ENCODE measurements at places on chromosomes 11 and 22.

DNA sequence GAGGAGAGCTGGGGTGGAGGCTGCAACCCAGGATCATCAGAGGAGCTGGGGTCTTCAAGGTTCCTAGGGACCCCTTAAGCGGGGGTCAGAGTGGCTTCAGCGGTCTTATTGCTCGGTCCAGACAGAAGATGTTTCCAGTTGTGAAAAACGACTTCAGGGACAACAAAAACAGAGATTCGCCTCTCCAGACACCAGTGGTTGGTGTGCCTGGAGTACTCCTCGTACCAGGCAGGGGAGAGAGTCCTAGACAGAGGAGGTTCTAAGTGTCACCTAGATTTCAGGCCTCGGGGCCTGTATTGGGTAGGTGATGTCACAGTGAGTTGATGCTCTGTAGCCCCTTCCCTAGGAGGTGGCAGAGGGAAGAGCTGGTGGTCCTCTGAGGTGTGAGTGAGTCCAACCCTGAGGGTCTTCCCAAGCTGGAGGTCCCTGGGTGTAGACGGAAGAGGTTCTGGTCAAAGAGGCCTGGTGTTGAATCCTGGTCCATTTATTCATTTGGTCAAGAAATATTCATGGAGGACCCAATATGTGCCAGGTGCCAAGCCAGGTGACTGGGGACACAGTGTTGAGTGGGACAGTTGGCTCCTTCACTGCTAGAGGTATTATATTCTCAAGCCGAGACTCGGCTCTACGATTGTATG is 4.4 kb upstream of the IGLL5 start:
- DNase-seq: no peak

DNA sequence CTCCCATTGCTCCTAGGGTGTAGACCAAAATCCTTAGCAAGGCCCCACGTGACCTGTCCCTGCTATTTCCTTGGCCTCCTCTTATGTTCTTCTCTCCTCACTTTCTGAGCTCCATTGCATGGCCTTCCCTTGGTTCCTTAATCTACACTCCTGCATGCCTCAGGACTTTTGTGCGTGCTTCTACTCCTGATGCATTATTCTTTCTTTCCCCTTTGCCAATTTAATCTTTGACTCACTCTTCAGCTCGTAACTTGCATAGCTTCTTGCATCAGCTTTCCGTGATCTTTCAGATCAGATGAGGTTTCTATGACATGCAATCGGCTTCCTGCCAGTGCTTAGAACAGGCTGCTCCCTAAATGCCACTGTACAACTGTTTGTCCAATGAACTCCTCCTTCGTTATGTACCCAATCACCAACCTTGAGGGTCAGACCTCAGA is 261.6 kb upstream of the CADM1 start:
- DNase-seq: no peak

DNA sequence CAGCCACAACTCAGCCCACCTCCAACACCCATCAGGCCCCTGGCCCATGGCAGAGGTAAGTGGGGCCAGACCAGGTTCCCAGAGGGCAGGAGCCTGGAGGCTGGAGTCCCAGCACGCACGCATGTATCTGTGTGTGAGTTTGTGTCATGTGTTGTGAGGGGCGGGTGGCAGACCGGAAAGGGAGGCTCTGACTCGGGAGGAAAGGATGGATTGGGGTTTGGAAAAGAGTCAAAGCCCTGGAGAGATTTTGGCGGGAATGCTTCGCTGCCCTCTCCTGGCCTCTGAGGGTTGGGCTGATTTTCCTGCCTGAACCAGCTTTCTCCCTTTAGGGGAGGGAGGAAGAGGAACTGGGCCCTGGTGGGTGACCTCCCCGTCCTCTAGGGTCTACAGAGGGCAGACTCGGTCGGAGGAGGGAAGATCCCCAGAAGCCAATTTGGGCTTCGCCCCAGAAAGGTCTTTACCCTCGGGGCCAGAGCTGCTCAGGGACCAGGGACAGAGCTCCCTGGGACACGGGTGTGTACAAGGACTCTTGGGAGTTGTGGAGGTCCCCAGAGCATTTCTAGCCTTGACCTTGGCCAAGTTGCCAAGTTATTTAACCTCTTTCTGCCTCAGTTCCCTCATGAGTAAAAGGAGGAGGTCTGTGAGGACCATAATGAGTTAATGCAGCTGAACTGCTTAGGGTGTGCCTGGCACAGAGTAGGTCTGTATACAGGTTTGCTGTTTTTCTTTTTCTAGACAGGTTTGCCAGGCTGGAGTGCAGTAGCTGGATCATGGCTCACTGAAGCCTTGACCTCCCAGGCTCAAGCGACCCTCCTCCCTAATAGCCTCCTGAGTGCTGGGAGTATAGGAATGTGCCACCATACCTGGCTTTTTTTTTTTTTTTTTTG is 6.9 kb downstream of the C11orf68 start:
- peak; percentile 65 for DNase-seq

DNA sequence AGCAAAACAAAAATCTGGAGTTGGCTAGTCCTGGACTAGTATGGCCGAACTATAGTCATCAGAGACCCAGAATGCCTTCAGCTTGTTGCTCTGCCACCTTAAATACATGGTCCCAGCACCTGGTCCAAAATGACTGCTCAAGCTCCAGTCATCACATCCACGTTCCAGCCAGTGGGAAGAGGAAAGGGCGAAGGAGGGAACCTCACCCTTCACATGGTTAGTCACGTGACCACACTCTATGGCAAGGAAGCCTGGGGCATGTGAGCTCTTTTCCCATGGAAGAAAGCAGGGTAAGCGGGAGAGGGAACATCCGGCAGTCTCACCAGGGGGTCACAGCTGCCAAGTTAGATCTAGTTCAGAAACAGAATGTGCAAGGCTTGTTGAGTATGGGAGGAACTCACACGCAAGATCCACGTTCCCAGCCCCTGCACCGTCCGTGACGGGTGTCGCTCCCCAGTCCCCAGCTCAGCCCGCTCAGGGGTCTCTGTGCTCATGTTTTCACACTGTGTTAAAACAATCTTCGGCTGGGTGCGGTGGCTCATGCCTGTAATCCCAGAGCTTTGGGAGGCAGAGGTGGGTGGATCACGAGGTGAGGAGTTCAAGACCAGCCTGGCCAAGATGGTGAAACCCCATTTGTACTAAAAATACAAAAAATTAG is 1.9 kb upstream of the ANO9 start:
- no peak for DNase-seq

- no peak for DNase-seq
These were observed 10.8 kb upstream of the MSANTD4 start for GRCh38 chr11:106032861-106033260.

GRCh38 chr11:128963744-128964325 is 21.2 kb upstream of the TP53AIP1 start:
- no peak for DNase-seq

GRCh38 chr11:47534704-47535251 is 18.2 kb downstream of the CELF1 start:
- no peak for DNase-seq

- DNase-seq: no peak
These were observed 814.6 kb downstream of the DLG2 start for GRCh38 chr11:84812471-84812969.

DNA sequence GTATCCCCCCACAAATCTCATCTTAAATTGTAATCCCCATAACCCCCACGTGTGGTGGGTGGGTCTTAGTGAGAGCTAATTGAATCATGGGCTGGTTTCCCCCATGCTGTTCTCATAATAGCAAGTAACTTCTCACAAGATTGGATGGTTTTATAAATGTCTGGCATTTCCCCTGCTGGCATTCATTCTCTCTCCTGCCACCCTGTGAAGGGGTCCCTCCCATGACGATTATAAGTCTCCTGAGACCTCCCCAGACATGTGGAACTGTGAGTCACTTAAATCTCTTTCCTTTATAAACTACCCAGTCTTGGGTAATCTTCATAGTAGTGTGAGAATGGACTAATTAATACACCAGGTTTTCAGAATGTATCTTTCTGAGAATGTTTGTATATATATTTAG is 1159.4 kb downstream of the FAM181B start:
- DNase-seq: no peak

- no peak for DNase-seq
These were observed 17.7 kb upstream of the SCGB1D1 start for GRCh38 chr11:62172294-62172693.

GRCh38 chr22:26374391-26375026 is 54.6 kb upstream of the ASPHD2 start:
- DNase-seq: no peak

DNA sequence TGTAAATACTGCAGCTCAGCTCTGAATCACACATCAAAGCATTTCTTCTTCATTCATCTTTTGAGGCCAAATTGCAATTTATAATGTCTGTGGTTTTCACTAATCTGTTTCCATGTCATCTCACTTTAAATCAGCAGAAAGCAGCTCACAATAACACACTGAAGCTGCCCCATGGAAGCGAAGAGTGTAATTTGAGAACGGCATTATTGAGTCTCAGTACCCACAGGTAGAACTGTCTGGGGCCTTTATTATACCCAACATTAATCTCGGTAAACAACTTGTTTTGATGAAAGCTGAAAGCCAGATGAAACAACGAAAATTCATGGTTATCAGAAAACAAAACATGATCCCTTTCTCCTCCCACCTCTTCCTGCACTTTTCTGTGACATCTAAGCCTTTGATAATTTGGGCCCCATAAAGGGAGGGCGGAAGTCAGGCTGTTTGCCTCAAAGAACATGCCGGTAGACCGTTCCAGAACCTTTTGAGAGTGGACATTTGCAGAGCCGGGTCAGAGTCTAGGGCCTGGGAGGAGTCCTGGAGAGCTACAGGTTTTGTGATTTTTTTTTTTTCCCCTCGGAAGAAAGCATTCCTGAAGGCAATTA is 68.2 kb upstream of the SESN3 start:
- peak; percentile 57 for DNase-seq

GRCh38 chr11:62193952-62194351 is 3.9 kb downstream of the SCGB1D1 start:
- DNase-seq: peak; percentile 52

DNA sequence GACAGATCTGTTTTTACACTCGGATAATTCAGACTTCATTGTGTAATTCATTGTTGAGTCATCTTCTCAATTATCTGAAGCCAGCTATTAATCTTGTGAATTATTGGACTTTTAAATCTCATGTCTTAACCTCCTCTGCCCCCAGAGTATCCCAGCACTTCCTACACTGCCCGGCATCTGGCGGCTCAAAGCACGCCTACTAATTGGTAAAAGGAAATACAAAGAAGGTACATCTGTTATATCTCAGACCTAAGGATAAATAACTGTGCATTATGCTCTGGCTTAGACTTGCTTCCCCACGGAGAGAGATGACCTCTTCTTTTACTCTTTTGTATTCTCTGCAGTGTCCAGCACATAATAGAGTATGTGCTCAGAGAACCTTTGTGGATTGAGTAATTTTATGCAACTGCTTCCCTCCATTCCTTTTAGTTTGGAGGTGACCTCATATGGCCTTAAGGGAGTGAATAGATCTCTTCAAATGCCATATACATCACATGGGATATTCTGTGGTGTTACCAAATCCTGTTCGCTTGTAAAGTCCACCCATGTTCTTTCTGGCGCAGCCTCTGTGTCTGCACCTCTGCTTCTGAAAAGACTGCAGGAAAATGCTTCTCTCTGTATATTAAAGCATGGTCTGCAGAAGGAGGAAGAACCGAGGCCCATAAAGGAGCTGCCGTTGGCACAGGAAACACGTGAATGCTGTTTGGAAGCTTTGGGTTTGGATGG is 125.6 kb upstream of the SORL1-AS1 start:
- DNase-seq: no peak

- peak; percentile 60 for DNase-seq
These were observed 82.8 kb downstream of the FLI1 start for GRCh38 chr11:128776424-128777284.

DNA sequence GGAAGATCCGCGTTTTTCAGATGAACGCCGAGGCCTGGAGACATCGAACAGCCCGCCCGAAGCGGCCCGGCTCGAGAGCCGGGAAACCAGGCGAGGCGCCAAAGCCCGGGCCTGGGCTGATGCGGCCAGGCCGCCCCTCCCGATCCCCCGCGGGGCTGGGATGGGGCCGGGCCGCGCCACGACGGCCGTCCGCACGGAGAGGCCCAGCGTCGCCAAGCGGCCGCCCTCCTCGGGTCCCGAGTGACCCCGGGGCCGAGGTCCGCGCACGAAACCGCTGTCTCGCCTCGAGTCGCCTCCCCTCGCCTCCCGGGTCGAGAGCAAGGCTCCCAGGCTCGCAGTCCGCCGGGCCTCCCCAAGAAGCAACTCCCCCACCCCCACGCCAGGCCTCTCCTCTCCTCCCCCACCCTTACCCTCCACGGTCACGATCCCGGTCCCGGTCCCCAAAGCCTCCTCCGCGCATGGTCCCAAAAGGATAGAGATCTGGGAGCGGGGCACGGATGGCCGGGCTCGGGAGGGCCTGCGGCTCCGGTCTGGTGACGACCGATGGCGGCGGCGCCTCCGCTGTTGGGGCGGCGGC is 482 bp downstream of the DDX17 start:
- peak; percentile 55 for DNase-seq

DNA sequence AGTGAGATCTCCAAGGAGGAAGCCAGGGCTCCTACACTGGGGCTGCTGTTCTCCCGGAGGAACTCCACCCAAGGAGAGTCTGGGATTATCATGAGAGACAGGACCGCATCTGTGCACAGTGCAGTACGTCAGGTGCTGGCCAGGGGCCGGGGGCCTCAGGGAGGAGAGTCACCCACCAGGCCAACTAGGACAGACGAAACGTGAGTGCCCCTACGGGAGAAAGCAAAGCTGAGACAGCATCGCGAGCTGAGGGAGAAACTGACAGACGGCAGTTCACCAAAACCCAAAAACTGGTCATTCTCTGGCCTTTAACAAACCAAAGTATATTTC is 273.4 kb downstream of the BRD1 start:
- no peak for DNase-seq

DNA sequence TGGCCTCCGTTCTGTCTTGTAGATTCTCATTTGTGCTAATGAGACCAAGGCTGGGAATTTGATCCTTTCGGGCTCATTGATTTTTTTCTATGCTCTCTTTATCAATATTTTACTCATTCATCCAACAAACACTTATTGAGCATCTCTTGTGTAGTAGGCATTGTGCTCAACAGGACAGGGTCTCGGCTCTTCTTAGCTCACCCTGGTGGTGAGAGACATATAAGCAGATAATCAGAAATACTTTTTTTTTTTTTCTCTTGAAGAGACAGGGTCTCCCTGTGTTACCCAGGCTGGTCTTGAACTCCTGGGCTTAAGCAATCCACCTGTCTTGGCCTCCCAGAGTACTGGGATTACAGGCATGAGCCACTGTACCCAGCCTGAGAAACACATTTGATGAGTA is 48.0 kb upstream of the SLC5A1 start:
- no peak for DNase-seq

- no peak for DNase-seq
These were observed 4.1 kb downstream of the RTCB start for GRCh38 chr22:32407936-32408335.

- DNase-seq: no peak
These were observed 7.4 kb upstream of the BIRC3 start for GRCh38 chr11:102309621-102310541.

DNA sequence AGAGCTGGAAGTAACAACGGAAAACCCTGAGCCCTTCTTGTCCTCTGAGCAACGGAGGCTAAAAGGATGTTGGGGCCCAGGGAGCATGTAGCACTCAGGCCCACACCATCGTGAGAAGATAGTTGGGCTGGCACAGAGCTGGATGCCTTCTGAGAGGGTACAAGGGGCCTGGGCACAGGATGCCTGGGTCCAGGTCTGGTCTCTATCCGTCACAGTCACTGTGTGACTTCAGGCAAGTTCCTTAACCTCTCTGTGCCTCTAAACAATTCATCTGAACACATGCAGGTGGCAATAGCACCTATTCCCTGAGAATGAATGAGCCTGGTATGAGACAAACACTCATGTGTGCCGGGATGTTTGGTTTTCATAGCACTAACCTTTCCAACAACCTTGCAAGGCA is 29.2 kb downstream of the MB start:
- no peak for DNase-seq

All from Caco-2 (cell line).